Stimulated activated CD4-positive, alpha-beta T cell treated with anti-CD3 and anti-CD28 coated beads, Interleukin-15, amount 100 ng/mL, for 1 hour (primary cell): ENCODE measurements at places on chromosomes 2 and 18.

- DNase-seq = no peak
These were observed 679.7 kb downstream of the NYAP2 start for GRCh38 chr2:226079196-226079595.

- no peak for DNase-seq
These were observed 162.0 kb upstream of the MSH6 start for GRCh38 chr2:47620770-47621437.

- DNase-seq = no peak
These were observed 347.2 kb upstream of the NETO1 start for GRCh38 chr18:73214970-73215369.

DNA sequence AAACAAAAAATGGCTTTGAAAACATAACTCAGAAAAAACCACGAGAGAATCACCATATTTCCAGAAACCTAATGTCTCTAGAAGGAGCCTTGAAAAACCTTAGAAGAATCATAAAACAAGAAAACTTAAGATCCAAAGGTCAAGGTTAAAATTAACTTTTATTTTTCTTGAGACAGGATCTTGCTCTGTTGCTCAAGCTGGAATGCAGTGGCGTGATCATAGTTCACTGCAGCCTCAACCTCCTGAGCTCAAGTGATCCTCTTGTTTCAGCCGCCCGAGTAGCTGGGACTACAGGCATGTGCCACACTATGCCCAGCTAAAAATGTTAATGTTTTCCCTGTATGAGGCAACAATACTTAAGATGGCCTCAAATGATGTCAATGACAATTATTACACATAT lies 254.2 kb upstream of the SESTD1 start:
- DNase-seq = no peak

DNA sequence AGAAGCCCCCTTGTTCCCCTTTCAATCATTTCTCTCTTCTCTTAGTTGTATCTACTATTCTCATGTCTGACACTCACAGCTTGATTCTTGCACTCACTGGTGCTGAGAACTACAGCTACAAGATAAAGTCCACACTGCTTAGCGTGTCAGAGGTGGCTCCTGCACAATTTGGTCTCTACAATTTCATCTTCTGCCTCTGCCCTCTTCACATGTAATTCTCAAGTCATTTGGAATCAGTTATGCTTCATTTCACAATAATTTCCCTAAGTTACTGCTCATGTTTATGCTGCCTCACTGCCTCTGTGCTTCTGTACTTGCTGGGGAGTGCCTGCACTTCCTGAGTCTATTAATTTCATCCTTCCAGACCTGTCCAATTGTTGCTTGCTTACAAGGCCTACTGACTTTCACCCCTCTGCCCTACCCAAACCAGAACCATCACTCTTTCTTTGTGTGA lies 11.6 kb upstream of the NAB1 start:
- DNase-seq = no peak

GRCh38 chr2:167900435-167901114 lies 346.8 kb downstream of the STK39 start:
- no peak for DNase-seq

DNA sequence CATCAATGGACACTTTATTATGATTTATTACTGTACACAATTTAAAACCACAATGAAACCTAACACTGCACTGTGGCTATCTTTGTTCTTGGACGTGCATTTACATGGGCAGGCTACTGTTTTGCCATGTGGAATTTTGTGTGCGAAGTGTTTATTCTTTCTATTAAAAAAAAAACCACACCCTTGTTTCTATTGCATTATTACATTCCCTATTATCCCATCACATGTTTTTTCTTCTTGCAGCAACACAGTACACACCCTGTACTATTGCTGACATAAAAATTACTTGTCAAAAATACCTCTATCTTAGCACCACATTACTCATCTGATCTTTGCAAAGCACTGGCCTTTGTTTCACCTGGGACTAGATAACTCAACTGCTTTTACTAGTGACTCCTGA lies 1.5 kb downstream of the RNF152 start:
- DNase-seq = no peak

GRCh38 chr18:2656981-2657512 lies 1.5 kb downstream of the SMCHD1 start:
- no peak for DNase-seq

- no peak for DNase-seq
These were observed 458 bp downstream of the B4GALT6 start for GRCh38 chr18:31683968-31684278.

GRCh38 chr2:3823748-3824147 lies 120.4 kb downstream of the DCDC2C start:
- DNase-seq = no peak

GRCh38 chr2:15554525-15555218 lies 6.5 kb downstream of the NBAS start:
- no peak for DNase-seq

GRCh38 chr18:37138456-37138855 lies 309.5 kb downstream of the KIAA1328 start:
- DNase-seq = no peak

GRCh38 chr18:10085416-10085815 lies 171.6 kb downstream of the VAPA start:
- DNase-seq = no peak

DNA sequence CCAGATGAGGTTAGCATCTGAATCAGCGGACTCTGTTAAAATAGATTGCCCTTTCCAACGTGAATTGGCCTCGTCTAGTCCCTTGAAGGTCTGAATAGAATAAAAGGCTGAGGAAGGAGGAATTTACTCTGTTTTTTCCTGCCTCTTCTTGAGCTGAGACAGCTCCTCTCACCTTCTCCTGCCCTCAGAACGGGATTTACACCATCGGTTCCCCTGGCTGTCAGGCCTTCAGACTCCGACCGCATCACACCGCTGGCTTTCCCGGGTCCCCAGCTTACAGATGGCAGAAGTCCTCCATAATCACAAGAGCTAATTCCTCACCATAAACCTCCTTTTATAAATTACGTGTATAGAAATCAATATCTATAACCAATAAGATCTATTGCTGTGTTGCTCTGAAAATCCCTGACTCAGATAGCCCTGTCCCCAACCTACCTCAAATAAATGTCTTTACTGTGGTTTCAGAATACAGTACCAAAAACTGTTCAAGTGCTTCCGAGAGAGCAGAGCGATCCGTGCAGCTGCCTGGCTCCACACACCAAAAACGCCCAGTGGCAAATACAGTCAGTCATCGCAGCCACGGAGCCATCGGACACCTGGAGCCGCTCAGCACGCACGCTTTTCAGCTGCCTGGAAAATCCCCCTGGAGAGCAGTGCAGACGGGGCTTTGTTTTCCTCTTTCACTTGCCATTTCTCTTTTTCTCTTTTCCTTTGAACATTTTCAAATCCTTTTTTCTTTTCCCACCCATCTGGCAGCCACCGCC lies 196.9 kb downstream of the NRP2 start:
- DNase-seq = no peak

GRCh38 chr18:79983253-79983652 lies 5.1 kb downstream of the TXNL4A start:
- DNase-seq = no peak

- DNase-seq = no peak
These were observed 80.8 kb downstream of the DNER start for GRCh38 chr2:229633556-229633955.

GRCh38 chr2:189951791-189952535 lies 110.6 kb downstream of the MSTN start:
- DNase-seq = no peak

GRCh38 chr2:152240559-152241231 lies 65.1 kb upstream of the STAM2 start:
- DNase-seq = no peak

- DNase-seq = no peak
These were observed 159.0 kb upstream of the CCDC195 start for GRCh38 chr2:224875153-224875552.

DNA sequence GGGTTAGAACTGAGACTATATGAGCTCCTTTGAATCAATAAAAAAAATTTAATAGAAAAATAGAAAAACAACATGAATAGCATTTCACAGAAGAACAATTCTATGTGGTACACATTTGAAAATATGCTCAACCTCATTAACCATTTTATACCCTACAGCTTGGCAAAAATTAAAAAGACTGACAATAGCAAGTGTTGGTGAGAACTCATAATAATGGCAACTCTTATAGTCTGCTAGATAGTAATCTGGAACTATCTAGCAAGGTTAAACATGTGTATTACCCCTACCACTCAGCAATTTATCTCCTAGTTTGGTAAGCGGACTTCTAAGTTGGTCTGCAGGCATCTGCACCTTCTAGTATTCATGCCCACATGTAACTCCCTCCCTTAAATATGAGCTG lies 67.8 kb downstream of the CYBRD1 start:
- DNase-seq = no peak
